Kidney epithelial cell (primary cell): ENCODE measurements at places on chromosomes 6 and 20.

- DNase-seq = no peak
Observed at GRCh38 chr6:28657769-28658465, 132.2 kb downstream of the GPX5 start.

GRCh38 chr6:39903656-39904055, 30.6 kb downstream of the MOCS1 start:
- no peak for DNase-seq

GRCh38 chr20:39270837-39271604, 308.9 kb downstream of the DHX35 start:
- no peak for DNase-seq

DNA sequence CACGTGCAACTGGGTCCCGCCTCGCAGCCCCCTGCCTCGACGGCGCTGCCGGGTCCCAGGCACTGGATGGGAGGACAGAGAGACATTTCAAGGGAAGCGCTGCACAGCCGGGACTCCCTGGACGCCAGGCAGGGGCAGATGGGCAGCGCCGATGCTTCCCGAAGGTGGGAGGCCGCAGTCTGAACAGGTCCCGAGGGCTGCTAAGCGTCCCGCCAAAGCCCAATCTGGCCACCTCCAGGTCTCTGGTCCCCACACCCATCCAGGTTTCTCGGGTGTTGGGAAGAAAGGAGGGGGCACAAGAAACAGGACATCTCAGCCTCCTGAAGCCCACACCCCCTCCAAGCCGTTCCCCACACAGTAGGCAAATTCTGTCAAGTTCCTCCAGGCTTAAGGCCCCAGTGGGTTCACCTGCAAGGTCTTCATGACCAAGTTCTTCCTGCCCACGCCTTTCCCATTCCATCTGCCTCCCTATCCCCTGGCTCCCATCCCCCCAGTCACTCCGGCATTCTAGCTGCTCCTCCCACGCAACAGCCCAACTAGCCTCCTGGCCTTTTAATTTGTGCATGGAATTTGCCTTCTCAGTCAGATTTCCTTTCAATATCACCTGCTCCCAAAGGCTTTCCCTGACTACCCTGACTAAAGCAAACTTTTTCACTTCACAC, 5.4 kb upstream of the CPXM1 start:
- no peak for DNase-seq

GRCh38 chr6:70599187-70599586, 32.5 kb downstream of the SDHAF4 start:
- DNase-seq = no peak

DNA sequence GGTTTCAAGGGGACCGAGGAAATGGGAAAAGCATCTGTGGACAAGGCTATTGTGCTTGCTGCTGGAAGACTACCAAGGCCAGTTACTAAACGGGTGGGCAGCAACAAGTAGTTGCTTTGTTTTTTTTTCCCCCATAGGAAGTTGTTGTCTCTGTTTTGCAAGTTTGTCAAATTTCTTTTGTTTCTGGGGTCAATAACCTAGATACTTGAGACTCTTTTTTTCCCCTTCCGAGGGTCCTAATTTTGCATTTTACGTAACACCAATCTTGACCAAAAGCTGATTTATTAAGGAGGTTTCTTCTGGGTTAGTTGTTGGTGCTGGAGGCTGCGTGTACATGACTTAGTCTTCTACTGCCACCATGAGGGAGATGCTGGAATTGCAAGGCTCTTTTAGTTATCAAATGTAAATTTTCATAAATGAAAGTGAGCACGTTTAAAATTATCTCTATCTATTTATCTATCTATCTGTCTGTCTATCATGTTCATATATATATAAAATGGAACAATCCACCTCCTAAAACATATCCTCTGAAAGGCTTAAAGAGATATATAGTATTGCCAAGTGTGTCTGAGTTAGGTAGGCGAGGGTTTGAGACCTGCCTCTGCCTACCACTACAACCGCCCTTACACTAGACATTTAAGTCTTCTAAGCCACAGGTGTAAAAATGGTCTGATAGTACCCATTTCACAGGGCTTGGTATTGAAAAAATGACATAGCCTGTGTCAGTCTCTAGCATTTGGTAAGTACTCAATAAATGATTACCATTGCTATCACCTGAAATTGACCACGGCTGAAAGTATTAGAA, 60.2 kb downstream of the GCLC start:
- peak; percentile 14 for DNase-seq

DNA sequence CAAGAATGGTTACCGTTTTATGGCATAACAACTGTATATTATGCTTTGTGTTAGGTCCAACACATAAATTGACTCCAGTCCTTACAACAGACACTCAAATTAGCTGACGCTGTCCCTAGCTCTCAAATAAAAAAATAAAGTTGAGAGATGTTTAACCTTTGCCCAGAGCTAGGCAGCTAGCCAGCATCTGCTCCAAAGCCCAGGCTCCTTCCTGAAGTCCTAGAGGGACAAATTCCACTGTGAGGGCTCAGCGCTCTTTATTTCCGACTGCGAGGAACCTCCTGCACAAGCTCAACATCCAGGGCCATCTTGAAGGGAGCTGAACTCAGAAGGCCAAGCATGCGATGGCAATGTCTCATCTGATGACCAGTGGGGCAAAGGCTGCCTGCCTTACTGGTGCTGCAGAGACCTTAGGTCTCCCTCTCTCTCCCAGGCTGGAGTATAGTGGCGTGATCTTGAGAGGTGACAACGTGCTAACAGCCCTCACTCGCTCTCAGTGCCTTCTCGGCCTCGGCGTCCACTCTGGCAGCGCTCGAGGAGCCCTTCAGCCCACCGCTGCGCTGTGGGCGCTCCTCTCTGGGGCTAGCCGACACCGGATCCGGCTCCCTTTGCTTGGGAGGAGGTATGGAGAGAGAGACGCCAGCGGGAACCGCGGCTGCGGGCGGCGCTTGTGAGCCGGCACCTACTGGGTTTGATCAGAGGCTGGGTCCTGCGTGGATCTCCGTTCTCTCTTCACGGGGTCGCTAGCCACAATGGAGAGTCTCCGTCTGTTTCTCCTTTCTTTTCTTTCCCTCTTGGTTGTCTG, 24.7 kb upstream of the GFOD1 start:
- no peak for DNase-seq

- no peak for DNase-seq
Observed at GRCh38 chr20:46731770-46732169, 22.3 kb downstream of the SLC2A10 start.

GRCh38 chr20:48948612-48949011, 27.1 kb downstream of the ARFGEF2 start:
- DNase-seq = no peak

- no peak for DNase-seq
Observed at GRCh38 chr6:37517411-37517812, 17.7 kb upstream of the CCDC167 start.

DNA sequence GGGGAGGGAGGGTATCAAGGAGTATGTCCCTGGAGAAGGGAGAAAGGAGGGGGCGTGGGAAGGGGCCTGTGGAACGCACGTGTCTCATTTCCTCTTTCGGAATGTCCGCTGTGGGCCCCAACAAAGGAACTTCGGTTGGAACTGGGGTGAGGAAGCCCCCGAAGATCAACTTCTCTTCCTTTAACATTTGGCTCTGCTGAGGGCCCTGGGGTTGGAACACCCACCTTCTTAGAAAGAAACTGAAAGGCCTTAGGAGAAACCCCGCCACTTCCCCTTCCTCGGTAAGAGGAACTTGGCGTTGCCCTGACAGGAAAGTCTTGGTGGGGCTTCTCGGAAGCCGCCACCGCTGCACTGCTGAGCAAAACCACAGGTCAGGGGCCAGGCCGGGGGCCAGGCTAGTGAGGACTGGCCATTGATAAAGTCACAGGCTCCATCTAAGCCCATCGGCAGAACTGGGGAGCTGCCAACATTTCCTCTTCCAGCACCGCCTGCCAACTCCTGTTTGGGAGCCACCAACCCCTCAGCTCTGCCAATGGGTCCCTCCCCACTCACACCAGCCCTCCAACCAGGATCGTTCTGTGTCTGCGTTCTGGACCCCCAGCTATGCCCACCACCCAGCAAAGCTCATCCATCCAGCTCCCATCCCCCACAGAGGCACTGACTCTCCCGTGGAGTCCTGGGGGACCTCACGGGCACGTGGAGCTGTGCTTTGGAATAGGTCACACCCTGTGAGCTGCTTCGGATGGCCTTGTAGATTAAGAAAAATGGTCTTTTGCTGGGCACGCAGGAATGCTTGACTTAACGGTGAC, 44.8 kb downstream of the FGD2 start:
- DNase-seq = no peak

GRCh38 chr6:124819346-124819745, 142.9 kb upstream of the RNF217 start:
- no peak for DNase-seq

- no peak for DNase-seq
Observed at GRCh38 chr6:83509441-83509840, 2.9 kb upstream of the PRSS35 start.

- no peak for DNase-seq
Observed at GRCh38 chr6:16180696-16181438, 52.0 kb downstream of the MYLIP start.

DNA sequence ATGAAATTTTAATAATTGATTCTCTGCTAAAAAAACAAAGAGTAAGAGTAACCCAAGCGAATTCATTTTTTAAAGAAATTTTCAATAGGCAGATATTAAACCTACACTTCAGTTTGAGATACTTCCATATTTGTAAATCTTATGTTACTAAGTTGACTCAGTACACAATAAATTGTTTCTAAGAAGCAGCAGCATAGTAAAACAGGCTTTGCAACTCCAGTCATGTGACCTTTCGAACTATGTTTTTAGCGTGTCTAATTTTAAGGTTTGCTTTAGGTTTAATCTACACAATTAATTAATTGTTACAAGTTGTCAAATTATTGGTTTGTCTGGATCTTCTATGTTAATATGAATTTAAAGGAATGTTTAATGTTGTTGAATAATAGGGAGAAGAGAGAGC, 708.9 kb upstream of the CITED2 start:
- no peak for DNase-seq
